Epithelial cell of proximal tubule (primary cell): ENCODE measurements at places on chromosomes 11 and 22.
A peak's percentile ranks its signal among the peaks of the same experiment; 100 is the strongest.

DNA sequence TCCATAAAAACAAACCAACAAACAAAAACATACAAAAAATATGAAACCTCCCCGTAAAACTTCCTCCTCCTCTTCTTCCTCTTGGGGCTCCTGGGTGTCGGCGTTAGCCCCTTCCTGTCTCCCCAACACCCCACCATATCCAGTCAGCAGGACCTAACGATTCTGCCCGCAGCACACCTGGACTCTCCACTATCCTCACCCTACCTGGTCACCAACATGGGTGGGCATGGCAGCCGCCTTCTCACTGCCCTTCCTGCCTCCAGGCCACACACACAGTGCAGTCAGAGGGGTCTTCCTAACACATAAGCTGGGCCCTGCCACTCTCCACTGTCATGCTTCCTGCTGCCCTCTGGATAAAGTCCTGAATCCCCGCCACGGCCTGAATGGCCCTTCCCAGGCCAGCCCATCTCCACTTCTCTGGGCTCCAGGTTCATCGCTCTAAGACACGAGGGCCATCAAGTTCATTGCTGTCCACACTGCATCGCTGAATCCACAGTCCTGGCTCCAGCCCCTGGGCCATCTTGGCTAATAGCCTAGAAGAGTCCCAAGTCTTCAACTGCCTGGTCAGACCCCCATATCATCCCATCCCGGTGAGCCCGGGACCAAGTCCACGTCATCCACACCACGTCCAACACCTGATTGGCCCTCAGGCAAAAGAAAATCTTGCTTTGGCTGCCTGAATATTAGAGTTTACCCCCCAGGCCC, 76.2 kb downstream of the IGLL1 start:
- DNase-seq = no peak

GRCh38 chr22:23286296-23286695, 106.0 kb downstream of the BCR start:
- no peak for DNase-seq

DNA sequence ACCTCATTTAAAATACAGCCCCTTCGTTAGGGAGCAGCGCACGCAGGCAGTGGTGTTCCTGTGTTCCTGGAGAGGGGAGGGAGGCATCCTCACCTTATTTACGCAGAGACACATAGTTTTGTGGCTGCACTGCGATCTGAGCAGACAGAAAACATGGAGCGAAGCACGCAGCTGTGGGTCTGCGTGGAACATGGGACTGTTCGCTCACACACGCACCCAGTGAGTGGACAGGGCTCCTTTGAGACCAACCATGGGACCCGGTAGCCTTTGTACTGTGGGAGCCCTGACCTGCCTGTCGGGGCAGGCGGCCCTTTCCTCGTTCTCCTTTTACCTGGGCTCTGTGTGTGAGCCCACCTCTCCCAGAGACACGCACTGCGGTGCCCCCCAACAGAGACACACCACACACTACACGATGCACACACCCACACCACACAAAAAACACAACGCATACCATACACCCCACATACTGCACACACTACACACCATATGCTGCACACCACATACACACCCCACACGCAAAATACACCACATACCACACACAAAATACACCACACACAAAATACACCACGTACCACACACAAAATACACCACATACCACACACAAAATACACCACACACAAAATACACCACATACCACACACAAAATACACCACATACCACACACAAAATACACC, 1245.7 kb downstream of the BRD1 start:
- no peak for DNase-seq

GRCh38 chr11:122578171-122578825, 77.2 kb upstream of the UBASH3B start:
- DNase-seq = no peak

DNA sequence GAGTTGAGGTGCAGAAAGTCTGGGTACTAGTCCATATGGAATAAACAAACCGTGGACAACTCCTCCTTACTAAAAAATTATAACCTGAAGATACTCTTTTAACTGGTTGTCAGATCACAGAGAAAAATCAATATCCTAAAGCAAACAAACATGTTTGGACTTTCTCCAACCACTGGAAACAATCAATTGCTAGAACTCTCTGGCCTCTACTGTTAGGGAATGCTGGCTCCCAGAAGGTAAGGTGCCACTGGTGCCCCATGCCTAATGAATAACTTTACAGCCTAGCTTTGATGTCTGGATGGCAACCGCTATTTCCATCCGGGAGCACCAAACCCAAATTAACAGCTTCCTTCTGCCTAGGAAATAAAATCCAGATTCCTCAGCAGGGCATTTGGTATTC, 74.5 kb downstream of the AMBRA1 start:
- no peak for DNase-seq

DNA sequence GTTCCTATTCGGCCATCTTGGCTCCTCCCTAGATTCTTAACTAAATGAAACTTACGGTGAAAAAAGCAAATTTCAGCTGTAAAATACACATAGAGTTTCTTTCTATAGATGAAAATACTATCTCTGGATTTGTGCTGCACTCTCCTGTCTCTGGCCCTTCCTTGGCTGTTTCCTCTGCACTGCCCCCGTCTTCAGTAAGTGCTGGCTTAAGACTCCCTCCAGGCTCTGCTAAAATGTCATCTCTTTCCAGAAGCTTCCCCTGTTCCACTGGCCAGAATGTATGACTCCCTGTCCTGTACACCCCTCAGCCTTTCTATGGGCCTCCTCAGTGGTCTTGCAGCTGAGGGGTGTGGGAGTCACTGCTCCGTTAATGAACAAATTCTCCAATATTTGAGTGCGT, 109.1 kb upstream of the NARS2 start:
- DNase-seq = no peak

- no peak for DNase-seq
These were observed 987 bp downstream of the C1QTNF6 start for GRCh38 chr22:37186997-37187522.

DNA sequence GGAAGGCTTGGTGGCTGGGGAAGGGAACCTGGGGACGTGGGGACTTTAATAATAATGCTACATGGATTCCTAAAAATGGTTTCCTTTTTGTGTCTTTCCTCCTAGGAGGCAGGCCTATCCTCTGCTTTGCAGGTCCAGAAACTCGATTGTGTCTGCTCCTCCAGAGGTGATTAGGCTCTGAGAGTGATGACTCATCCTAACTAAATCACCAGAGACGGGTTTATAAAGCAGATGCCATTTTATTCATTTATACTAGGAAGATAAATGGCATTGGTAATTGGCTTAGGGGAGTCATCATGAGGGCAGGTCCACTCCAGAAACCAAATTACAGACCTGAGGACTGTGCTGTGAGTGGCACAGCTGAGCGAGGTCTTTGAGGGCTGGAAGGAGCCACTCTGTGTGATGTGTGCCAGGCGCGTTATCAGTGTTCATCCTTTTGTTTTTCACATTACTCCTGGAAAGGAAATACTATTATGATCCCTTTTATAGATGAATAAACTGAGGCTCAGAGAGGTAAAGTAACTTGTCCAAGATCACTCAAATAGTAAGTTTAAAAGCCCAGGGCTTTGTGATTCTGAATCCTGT, 7.1 kb downstream of the NLRX1 start:
- DNase-seq = no peak

- DNase-seq = no peak
These were observed 9.2 kb upstream of the GAS2 start for GRCh38 chr11:22657101-22657694.

DNA sequence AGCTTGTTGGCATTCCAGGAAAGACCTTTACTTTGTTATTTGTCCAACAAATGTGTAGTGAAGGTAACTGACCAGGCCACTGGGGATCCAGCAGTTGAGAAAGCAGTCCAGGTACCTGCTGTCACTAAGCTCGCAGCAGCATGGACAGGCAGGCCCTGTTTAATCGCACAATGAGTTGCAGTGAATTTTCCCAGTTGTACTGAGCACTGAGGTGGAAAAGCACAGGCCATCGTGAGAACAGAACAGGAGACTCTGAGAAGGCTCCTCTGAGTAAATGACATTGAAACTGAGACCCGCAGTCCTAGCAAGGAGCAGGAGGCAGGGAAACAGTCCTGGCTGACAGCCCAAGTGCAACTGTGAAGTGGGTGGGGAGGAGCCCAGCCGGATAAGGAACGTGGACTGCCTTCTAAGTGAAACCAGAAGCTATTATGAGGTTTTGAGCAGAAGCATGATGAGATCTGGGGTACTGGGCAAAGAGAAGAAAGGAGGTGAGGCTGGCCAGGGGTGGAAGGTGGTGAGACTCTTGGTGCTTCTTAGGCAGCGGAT, 39.8 kb upstream of the CDON start:
- DNase-seq = no peak

DNA sequence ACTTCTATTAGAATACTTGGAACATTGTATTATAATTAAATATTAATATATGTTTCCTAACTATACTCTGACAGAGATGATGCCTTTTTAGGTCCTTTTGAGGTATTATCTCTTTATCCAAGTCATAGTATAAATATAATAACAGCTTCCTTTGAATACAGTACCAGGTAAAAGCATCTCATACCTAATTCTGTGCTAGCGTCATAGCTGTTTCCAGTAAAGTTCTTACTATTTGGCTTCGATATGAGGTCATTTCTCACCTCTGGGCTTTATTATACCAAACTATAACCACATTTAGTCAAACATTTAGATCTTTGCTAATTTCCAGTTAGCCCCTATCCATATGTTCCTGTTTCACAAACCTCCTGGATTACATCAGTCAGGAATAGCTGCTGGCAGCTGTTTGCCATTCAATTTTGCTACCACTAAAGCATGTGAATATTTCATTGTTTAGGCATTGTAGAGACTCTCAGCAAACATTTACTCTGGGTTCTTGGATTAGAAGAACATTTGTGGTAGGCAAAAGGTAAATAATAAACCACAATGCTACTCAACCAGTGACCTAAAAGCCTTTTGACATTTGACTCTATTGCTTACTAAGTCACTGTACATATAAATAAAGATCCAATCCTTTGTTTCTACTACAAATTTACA, 255.1 kb downstream of the TTC28 start:
- DNase-seq = no peak

DNA sequence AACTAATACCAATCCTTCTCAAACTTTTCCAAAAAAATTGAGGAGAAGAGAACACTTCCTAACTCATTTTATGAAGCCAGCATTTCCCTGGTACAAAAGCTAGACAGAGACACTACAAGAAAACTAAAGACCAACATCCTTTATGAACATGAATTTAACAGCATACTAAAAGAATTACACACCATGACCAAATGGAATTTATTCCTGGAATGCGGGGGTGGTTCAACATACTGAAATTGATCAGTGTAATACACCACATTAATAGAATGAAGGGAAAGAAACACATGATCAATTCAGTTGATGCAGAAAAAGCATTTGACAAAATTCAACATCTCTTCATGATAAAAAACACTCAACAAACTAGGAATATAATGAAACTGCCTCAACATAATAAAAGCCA, 148.1 kb downstream of the WNT7B start:
- DNase-seq = no peak

DNA sequence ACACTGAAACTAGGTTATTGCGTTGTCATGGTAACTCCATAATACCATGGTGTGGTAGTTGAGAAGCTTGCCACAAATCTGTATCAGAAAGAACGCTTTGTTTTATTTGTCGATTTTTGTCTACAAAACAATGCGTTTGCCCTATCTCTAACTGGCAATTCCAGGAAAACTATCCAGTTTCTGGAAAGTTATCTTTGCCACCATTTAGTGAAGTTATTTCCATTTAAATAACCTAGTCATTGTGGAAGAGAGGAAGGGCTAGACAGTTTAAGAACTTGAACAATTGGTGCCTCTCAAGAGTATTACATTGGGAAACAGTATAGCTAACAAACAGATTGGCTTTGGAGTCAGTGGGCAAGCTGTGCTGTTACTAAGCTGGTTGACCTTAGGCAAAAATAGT, 7.9 kb downstream of the HSD17B12 start:
- no peak for DNase-seq

- DNase-seq = no peak
These were observed 56.7 kb downstream of the PHF21B start for GRCh38 chr22:44952863-44953746.

DNA sequence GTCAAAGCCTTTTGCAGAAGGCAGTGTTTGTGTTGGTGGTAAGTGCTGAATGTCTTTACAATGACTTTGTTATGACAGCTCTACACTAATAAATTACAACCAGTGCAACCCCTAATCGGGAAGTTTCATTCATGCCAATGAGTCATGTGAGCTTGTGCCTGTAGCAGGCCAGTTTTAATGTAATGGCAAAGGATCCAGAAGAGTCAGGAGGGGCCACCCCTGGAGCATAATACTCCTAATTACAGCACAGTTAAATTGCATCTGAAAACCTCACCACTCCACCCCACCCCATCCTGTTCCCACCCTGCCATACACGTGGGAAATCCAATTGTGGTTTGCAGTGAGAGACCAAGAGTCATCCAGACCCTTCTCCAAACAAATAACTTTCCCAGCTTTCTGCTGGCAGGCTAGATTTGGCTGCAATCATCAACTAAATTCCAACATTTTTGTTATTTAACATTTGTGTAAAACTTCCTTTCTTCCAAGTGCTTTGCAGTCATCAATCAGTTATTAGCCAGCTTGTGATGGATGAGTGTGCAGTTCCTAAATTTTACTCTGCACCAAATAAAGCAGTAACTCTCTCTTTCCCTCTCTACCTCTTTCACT, 277.3 kb upstream of the FAT3 start:
- peak; percentile 52 for DNase-seq

GRCh38 chr11:65445101-65445603, 22.6 kb downstream of the NEAT1 start:
- no peak for DNase-seq

DNA sequence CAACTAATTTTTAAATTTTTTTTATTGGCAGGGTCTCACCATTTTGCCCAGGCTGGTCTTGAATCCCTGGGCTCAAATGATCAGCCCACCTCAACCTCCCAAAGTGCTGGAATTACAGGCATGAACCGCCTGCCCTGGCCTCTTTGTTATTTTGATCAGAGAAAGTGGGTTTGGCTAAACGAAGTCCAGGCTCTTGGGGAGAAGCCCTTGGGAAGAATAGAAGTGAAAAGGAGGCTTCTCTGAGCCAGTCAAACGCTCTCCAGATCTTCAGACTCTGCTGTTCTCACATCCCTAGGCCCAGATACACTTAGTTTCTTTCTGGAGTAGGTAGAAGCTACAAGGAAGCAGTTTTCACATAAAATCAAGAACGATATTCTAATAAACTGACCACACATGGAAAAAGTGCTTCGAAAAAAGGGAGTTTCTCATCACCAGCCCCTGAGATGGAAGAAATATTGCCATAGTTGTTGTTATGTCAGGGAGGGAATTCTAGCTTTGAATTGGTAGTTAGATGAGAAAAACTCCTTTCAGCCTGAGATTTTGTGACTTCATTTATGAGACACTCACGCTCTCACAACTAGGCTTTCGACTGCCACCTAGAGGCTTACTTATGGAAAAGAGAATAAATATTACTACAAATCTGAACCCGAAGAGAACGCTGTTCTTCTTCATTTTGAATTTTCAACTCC, 41.7 kb upstream of the AQP11 start:
- DNase-seq = peak; percentile 22
